Stimulated activated effector memory CD8-positive, alpha-beta T cell treated with anti-CD3 and anti-CD28 coated beads, Interleukin-12 subunit alpha, Interleukin-12 subunit beta, amount 100 ng/mL, for 72 hours (primary cell): ENCODE measurements at places on chromosomes 6 and 20.

GRCh38 chr20:4592316-4593148 is 129.2 kb upstream of the PRND start:
- DNase-seq = peak; percentile 78

DNA sequence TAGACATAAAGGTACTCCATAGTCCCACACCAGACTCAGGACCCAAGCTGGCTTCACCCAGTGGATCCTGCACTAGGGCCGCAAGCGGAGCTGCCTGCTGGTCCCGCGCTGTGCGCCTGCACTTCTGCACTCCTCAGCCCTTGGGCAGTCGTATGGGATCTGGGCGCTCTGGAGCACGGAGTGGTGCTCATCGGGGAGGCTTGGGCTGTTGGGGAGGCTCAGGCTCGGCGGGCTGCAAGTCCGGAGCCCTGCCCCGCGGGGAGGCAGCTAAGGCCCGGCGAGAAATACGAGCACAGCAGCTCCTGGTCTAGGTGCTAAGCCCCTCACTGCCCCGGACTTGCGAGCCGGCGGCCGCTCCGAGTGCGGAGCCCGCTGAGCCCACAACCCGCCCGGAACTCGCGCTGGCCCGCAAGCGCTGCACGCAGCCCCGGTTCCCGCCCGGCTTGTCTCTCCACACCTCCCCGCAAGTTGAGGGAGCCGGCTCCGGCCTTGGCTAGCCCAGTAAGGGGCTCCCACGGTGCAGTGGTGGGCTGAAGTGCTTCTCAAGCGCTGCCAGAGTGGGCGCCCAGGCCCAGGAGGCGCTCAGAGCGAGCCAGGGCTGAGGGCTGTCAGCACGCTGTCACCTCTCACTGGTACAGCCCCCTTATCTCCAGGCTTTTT is 33.4 kb upstream of the GCNT2 start:
- no peak for DNase-seq

- no peak for DNase-seq
Observed at GRCh38 chr6:127637830-127638409, 60.9 kb downstream of the C6orf58 start.

DNA sequence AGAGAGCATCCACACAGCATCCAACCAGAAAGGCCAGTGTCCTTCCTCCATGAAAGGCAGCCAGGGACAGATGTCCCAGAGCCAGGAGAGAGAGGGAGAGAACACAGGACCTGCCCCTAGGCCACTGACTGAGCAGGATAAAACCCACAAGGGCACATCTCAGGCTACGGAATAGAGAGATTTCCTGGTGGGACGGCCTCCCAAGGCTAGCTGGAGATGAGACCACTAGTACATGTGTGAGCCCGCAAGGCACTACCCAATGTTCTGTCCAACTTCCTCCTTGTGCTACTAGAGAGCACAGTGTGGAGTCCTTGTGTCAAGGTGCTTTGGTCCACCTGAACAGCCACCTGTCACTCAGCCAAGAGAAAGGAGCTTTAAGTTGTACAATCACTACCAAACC is 44.2 kb downstream of the PLCG1 start:
- DNase-seq = peak; percentile 46

- no peak for DNase-seq
Observed at GRCh38 chr6:68628161-68628560, 6.9 kb upstream of the ADGRB3 start.

DNA sequence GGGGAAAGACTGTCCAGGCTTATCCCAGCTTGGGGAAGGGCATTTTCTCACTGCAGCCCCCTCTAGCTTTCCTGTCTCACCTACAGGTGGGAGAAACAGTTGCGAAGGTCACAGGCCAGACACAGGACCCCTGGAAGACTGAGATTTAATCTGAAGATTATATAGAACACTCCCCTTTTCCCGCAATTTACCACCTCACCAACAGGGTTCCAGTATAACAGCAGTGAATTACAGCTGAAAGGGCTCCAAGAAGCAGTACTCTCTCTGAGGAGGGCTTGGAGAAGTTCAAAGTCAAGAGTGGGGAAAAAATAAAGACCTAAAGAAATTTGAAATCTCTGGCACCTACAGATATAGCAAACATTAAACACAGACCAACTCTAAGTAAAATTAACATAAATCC is 111.9 kb downstream of the ANKRD60 start:
- DNase-seq = no peak

- no peak for DNase-seq
Observed at GRCh38 chr6:43707767-43708166, 20.2 kb upstream of the MRPS18A start.

DNA sequence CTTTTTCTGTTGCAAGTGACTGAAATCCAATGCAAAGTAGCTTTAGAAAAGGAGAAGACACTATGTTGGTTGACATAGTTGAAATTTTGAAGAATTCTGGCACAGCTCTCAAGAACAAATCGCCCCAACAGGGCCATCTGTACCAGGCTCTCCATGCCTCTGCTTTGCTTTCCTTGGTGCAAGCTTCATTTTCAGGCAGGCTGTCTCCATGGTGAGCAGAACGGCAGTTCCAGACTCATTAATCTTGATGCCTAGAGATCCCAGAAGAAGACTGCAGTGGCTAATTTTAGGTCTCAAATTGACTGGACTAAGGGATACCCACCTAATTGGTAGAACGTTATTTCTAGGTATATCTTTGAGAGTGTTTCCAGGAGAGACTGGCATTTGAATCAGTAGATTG is 950.7 kb upstream of the FLRT3 start:
- no peak for DNase-seq

DNA sequence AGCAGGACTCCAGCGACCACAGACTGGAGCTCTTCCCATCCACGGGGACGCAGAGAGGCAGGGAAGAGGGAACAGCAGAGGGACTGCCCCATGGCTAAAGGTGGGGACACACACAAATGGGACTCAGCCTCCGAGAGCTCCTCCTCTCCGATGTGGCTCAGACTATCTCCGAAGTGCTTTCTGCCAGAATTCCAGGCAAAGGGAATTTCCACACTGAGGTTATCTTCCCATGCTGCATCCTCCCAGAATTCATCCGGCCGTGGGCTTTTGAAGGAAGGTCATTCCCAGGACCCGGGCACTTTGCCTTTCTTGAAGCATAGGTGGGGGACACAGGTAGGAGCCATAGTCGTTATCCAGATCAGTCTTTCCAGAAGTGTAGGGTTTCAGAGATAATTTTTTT is 67.9 kb downstream of the SULF2 start:
- no peak for DNase-seq

- DNase-seq = no peak
Observed at GRCh38 chr20:39152126-39152525, 190.0 kb downstream of the DHX35 start.

DNA sequence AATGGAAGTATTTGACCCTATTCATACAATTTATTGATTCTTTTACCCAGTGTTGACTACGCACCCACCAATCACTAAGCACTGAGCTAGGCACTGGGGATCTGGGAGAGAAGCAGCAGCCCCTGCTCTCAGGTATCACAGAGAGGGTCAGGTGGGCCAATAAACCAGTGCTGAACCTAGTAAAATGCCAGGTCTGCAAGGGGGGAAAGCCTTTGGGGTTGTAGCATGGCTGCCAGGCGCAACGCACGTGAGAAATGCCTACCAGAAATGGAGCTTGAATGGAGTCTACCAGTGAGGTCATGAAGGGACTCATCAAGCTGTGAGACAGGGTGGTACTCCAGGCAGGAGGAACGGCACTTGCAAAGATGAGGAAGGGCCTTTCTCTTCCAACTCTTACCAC is 313.6 kb downstream of the GMDS start:
- no peak for DNase-seq

- no peak for DNase-seq
Observed at GRCh38 chr20:35200267-35200666, 26.2 kb upstream of the MMP24 start.

- DNase-seq = peak; percentile 5
Observed at GRCh38 chr6:111210194-111210728, 123.0 kb downstream of the SLC16A10 start.

GRCh38 chr6:164640956-164641355 is 668.4 kb downstream of the C6orf118 start:
- DNase-seq = no peak

DNA sequence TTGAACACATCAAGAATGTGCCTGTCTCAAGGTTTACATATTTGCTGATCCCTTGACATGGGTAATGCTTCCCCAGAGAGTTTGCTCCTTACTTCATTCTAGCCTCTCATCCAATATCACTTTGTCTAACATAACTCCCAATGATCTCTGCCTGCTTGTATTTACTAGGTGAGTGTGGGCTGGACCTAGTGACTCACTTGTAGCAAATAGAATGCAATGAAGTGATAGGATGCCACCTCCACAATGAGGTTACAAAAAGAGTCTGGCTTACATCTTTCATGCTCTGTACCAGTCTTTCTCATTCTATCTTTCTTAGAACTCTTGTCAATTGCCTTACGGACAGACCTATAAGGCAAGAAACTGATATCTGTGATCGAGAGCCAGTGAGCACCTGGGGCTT is 44.9 kb upstream of the TMEM200A start:
- no peak for DNase-seq

DNA sequence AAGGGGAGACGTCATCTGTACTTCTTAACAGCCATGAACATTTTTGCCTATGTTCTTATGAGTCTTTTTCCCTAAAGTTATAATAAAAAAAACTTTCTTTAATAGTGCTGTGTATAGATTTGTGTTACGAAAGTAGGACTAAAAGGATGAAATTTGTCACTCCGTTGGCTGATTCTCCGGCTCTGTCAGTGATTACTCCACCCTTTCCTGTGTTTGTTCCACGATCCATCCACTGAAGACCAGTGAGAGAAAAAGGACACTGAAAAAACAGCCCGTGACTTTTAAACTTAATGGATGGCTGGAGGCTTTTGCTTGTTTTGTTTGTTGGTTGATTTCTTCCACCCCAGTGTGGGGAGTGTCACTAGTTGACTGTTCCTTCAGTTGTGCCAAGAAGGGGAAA is 232.0 kb upstream of the NOX3 start:
- DNase-seq = no peak

- DNase-seq = no peak
Observed at GRCh38 chr6:18447552-18447951, 60.4 kb downstream of the RNF144B start.

GRCh38 chr6:138522611-138523010 is 23.3 kb upstream of the NHSL1 start:
- no peak for DNase-seq

DNA sequence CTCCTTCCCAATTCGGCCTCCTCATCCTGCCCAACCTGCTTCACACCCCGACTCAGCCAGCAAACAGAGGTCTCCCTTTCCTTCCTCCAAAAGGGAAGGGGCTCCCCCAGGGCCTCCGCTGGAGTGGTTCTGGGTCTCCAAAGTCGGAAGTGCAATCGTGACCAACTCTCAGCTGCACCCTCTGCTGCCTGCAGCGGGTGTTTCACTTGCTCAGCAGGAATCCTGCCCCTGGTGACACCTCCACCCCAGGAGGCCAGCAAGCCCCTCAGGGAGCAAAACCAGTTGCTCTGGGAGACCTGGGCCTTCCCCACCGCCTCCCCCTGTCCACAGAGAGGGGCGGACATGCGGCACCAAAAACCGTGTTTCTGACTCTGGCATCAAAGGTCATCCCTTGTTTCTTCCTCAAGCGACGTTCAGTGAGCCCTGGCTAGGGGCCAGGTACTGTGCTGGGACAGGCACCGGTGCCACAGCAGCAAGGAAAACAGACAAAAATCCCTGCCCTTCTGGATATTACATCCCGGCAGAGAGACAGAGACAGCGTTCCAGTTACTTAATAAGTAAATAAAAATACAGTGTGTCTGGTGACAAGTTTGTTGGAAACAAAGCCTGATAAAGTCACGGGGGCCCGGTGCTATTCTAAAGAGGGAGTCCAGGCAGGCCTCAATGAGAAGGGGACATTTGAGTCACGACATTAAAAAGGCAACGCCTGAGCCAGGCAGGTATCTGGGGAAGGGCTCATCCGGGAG is 219.0 kb downstream of the BMP7 start:
- DNase-seq = no peak

GRCh38 chr6:2695454-2696095 is 55.1 kb downstream of the MYLK4 start:
- no peak for DNase-seq

DNA sequence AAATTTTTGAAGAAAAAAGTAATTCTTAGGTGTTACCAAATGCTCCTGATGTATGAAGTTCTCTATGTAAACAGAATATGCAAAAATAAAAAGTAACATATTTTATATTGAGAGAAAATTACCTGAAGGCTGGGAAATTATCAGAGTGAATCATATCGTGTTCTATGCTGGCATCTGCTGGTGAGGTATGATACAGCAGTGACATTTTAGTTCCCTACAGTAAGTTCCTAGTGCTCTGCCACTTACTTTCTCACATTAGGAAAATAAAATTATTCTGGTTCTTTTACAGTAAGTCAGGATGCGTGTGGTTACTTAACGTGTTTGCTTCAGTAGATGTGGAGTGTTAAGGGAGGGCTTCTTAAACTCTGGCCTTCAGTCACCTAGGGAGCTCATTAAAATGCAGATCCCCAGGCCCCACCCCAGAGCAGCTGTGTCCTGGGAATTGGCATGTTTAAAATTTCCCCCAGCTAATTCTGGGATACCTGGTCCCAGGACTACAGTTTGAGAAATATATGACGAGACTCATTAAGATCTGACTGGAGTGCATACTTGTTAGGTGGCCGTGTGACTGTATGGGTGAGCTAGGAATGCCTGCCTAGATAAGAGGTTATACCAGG is 3.2 kb downstream of the ACTR5 start:
- no peak for DNase-seq

DNA sequence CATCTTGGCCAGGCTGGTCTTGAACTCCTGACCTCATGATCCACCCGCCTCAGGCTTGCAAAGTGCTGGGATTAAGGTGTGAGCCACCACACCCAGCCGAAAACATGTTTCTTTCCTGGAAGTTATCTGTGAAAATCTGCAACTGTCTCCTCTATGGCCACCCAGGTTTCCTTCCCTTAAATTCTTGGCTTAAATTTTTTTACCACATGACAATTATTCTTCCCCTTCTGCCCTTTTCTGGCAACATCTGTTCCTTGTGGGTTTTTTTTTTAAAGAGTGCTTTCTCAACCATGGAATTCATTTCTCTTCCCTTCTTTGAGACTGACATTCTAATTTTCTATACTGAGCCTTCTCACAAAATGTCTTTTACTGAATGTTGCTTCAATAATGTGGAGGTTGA is 59.6 kb downstream of the DOK5 start:
- DNase-seq = no peak

GRCh38 chr6:155939253-155939652 is 483.6 kb upstream of the NOX3 start:
- no peak for DNase-seq

DNA sequence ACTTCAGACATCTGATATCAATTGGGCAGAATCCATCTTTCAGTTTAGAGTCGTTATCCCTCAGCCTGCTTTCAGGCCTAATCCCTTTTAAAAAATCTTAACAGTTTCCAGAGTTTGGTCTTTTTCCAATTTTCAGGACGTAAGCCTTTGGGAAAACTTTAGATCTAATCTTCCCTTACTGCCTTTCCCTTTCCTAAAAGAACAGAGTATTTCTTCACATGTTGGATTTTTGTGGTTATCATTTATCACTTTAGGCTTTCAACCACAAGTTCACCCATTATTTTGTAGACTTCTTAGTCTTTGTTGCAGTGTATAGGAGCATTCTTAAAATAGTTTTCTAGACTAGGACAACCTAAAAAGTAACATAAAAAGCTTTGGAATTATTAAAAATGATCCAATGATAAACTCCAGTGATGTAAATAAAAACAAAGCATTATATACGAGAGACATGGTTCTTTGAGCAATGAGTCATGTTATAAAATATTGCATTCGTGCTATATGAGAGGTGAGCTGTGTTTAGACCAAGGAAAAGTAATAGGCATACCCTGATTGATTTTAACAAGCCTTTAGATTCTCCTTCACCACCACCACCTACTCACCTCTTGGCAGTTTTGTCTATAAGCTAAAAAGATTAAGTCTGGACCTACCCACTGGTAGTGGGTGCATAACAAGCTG is 90.4 kb upstream of the MCHR2 start:
- no peak for DNase-seq
